ENCODE measurements at places on chromosomes 5 and 9. TPM values are rescaled to one million over a fixed set of nuclear protein-coding genes. Genes with fewer than 3 reads are reported as not detected.

KLF9 gene
- total RNA-seq: 30.4 TPM

KIF4B gene
- not detected for total RNA-seq

GRIN3A gene
- total RNA-seq: 0.09 TPM

CDKN2B-AS1 gene
- total RNA-seq: 6.4 TPM

PSAT1 gene
- 308 TPM for total RNA-seq

S1PR3 gene
- 12.8 TPM for total RNA-seq

ACOT12 gene
- not detected for total RNA-seq

PTPRD gene
- total RNA-seq: 13.7 TPM

PCSK1 gene
- 0.45 TPM for total RNA-seq

DAB2 gene
- 217 TPM for total RNA-seq

SH3PXD2B gene
- 46.7 TPM for total RNA-seq

GPR151 gene
- not detected for total RNA-seq

STC2 gene
- 48.3 TPM for total RNA-seq

OTP gene
- not detected for total RNA-seq

LEAP2 gene
- 0.18 TPM for total RNA-seq

ZNF883 gene
- 4.3 TPM for total RNA-seq

GGTA1 gene
- 0.18 TPM for total RNA-seq

DEPDC1B gene
- 1.2 TPM for total RNA-seq

SLC6A7 gene
- total RNA-seq: not detected
